MCF 10A (cell line): ENCODE measurements at places on chromosomes 6 and 20. TPM values are rescaled to one million over a fixed set of nuclear protein-coding genes. Genes with fewer than 3 reads are reported as not detected.

The SASH1 gene
- total RNA-seq, result 16.7 and 18.4 TPM in 2 replicates

The FKBP1C gene
- 0.23 and 0.25 TPM in 2 replicates for total RNA-seq

The OLIG3 gene
- not detected in 2 replicates for total RNA-seq

The TSPO2 gene
- total RNA-seq, result not detected in 2 replicates

DNA sequence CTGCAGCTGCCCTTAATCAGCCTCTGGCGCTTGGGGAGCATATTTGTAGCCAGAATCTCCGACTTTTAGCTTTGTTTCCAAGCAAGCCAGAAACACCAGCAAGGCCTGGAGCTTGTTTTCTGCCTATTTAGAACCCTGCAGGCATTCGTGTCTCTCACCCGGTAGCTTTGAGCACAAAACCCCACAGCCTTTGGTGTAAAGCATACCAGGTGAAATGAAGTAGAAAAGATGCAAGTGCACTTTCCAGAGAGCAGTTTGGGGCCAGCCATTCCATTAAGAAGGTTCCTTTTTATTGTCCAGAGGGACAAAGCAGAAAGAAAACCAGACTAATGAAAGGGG lies 736 bp downstream of the FAM217B start:
- H3K27ac ChIP-seq, result peak overlapping the region; percentile 96
- H3K27me3 ChIP-seq, result no peaks in the 10 kb centered on the region
- DNase-seq, result no peak

- no peak overlapping the region for H3K27ac ChIP-seq
- no peak overlapping the region for H3K4me3 ChIP-seq
- peak; percentile 46 for DNase-seq
- no peaks in the 10 kb centered on the region for H3K36me3 ChIP-seq
- H3K4me1 ChIP-seq, result no peaks in the 10 kb centered on the region
- H3K27me3 ChIP-seq, result peaks cover 56% of the 10 kb centered on the region
Observed at GRCh38 chr20:34834459-34834893, 9.0 kb upstream of the NCOA6 start.

- no peak overlapping the region for H3K4me3 ChIP-seq
- peaks cover 3% of the 10 kb centered on the region for H3K4me1 ChIP-seq
- no peaks in the 10 kb centered on the region for H3K36me3 ChIP-seq
- DNase-seq, result no peak
Observed at GRCh38 chr20:10357974-10358373, 76.0 kb downstream of the MKKS start.

- no peak overlapping the region for H3K27ac ChIP-seq
- DNase-seq, result no peak
- no peaks in the 10 kb centered on the region for H3K27me3 ChIP-seq
Observed at GRCh38 chr6:48564036-48564820, 453.2 kb upstream of the PTCHD4 start.

GRCh38 chr6:136987526-136987925 lies 57.2 kb downstream of the IL20RA start:
- H3K27me3 ChIP-seq, result peaks cover 18% of the 10 kb centered on the region
- DNase-seq, result no peak
- H3K36me3 ChIP-seq, result no peaks in the 10 kb centered on the region
- no peak overlapping the region for H3K27ac ChIP-seq

GRCh38 chr6:132418235-132418965 lies 17.1 kb upstream of the MOXD1 start:
- no peaks in the 10 kb centered on the region for H3K36me3 ChIP-seq
- H3K4me1 ChIP-seq, result no peaks in the 10 kb centered on the region
- no peak for DNase-seq
- peaks cover 8% of the 10 kb centered on the region for H3K27me3 ChIP-seq
- H3K27ac ChIP-seq, result no peak overlapping the region
- no peak overlapping the region for H3K4me3 ChIP-seq

- H3K4me3 ChIP-seq, result no peak overlapping the region
- H3K27ac ChIP-seq, result no peak overlapping the region
- no peaks in the 10 kb centered on the region for H3K4me1 ChIP-seq
- DNase-seq, result no peak
- H3K27me3 ChIP-seq, result peaks cover 35% of the 10 kb centered on the region
Observed at GRCh38 chr6:39082310-39082709, 32.7 kb downstream of the SAYSD1 start.

DNA sequence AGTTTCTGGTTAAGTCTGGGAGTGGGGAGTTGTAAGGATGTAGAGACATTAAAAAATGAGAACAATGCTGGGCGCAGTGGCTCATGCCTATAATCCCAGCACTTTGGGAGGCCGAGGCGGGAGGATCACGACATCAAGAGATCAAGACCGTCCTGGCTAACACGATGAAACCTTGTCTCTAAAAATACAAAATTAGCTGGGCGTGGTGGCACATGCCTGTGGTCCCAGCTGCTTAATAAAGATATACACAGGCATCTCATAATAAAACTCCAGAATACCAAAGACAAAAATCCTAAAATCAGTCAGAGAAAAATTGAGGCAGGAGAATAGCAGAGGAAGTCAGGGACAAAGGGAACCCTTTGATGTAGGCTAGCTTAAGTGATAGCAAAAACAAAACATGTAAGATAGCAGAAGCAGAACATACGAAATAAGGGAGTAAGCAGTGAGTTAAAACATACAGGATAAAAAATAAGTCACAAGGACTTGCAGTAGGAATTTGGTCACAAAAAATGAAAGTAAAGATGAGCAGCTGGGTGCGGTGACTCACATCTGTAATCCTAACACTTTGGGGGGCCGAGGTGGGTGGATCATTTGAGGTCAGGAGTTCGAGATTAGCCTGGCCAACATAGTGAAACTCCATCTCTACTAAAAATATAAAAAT lies 23.6 kb downstream of the DDX43 start:
- no peak for DNase-seq
- H3K27me3 ChIP-seq, result no peaks in the 10 kb centered on the region
- no peaks in the 10 kb centered on the region for H3K4me1 ChIP-seq

DNA sequence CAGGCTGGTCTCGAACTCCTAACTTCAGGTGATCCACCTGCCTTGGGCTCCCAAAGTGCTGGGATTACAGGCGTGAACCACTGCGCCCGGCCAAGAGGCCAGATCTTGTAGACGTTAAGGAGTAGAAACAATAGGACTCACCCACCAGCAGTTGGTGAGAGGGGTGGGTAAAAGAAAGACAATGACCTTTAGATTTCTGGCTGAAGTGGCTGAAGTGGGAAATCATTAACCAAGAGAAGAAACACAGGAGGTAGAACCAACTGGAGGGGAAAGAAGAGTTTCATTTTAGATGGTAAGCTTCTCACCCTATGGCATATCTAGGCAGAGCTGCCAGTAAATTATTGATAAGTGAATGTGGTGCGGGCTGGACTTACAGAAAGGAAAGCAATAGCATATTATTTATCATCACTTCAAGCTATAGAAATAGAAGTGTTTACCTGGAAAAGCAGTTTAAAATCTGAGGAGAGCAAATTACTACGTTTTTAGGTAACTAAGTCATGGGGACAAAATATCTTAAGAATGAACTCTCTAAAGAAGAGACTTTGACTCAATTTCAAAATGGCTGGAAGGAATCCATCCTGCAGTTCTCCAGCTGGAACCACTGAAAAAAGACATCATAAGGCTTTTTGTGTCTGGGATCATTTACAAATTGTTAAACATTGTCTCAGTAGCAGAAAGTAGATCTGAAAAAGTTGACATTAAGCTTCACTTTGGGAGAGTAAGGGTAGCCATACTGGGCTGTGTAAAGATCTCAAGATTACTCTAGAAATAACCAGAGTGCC lies 109.6 kb downstream of the ALDH8A1 start:
- H3K36me3 ChIP-seq, result no peaks in the 10 kb centered on the region
- no peaks in the 10 kb centered on the region for H3K27me3 ChIP-seq
- no peaks in the 10 kb centered on the region for H3K4me1 ChIP-seq
- no peak overlapping the region for H3K4me3 ChIP-seq
- no peak overlapping the region for H3K27ac ChIP-seq
- no peak for DNase-seq
